ENCODE measurements at places on chromosomes 5 and 9.

- DNase-seq, result no peak
Observed at GRCh38 chr9:125767349-125767748, 20.2 kb downstream of the PBX3 start.

GRCh38 chr5:59275510-59276324 lies 617.8 kb downstream of the PDE4D start:
- DNase-seq, result no peak

- DNase-seq, result no peak
Observed at GRCh38 chr5:135269931-135270421, 129.1 kb downstream of the MACROH2A1 start.

- no peak for DNase-seq
Observed at GRCh38 chr9:36960575-36960955, 73.5 kb downstream of the PAX5 start.

GRCh38 chr9:78713614-78714405 lies 416.9 kb downstream of the PSAT1 start:
- no peak for DNase-seq

GRCh38 chr9:96163712-96164111 lies 138.3 kb downstream of the HSD17B3 start:
- DNase-seq, result no peak

- no peak for DNase-seq
Observed at GRCh38 chr5:74040065-74040551, 414.1 kb downstream of the ARHGEF28 start.

Data from activated CD4-positive, alpha-beta memory T cell treated with anti-CD3 and anti-CD28 coated beads for 36 hours (primary cell).